ENCODE measurements at places on chromosomes 1 and 21.
A peak's percentile ranks its signal among the peaks of the same experiment; 100 is the strongest.

DNA sequence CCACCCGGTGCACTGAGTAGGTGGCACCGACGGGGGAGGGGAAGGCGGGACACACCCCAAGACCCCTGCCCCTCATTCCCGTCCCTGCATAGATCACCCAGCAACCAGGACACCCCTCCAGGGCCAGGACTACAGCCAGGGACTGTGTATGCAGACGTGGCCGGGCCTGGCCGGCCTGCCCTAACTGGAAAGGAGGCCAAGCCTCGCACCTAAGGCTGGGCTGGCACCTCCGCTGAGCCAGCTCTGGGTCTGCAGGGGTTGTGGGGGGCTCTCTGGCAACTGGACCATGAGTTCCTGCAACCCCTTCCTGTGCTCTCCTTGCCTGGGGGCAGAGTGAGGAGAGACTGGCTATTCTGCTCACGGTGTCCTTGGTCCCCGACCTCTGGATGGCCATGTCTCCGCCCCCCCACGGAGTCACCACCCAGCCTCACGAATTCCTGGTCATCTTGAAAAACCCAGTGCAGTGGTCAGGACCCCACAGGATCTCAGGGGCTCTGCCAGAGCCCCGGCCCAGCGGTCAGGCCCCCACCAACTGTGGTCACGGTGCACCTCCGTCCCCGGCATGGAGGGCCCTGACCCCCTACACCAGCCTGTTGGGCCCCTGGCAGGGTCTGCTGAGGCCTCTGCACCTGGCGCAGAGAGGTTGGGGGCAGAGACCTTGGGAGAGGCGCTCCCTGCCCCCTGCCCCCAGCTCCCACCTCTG lies 1.1 kb upstream of the FNDC10 start:
- peak; percentile 3 for DNase-seq

DNA sequence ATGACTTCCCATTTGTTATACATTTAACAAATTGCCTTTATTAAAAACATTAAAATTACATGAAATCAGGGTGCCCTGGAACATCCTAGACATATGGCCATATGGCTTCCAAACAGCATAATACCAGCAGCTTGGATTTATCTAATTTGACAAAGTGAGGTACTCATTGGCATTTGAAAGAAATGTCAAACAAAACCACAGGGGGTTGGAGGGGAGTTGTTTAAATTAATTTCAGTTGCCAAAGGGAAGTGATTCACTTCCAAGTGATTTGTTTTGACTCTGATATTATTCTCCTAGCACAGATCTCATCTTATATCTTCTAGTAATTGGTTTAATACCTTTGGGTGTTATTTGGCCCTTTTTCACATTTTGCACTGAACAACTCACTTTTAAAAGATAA lies 24.5 kb upstream of the POU2F1 start:
- DNase-seq = no peak

DNA sequence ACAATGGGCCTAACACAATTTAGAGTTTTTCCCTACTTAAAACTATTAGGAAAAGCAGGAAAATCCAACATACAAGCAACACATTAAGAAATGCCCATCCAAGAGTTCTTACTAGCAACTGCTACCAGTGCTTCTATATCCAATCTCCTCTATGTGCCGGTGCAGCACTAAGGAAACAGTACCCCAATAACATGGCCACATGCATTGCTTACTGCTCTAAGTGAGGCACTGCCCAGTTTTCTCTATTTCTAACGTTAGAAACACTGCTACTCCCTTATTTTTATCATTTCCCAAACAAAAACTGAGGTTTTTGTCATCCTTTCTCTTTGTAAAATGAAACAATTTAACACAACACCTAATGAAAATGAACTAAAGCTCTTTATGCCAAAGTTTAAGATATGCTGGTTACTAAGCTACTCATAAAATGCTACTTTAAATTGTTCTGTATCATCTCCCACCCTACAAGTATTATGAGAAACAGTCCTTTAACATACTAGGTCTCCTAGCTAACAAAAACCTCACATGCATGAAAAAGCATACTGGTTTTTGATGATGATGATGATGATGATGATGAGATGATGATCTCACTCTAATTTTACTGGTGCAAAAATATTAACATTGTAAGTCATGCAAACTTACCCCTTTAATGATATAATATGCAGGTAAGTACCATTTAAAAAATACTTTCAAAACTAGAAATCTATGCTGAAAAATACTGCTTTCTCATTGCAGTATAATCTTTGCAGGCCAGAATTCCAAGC lies 90.7 kb upstream of the TTC39A start:
- DNase-seq = no peak

GRCh38 chr21:28485301-28486022 lies 507.2 kb downstream of the LTN1 start:
- DNase-seq = no peak

- DNase-seq = no peak
These were observed at the start of gene CD164L2 for GRCh38 chr1:27383039-27383605. TSS of gene CD164L2 (minus strand) at chr1:27383333. CDS start at chr1:27383239, 94 bp downstream.

DNA sequence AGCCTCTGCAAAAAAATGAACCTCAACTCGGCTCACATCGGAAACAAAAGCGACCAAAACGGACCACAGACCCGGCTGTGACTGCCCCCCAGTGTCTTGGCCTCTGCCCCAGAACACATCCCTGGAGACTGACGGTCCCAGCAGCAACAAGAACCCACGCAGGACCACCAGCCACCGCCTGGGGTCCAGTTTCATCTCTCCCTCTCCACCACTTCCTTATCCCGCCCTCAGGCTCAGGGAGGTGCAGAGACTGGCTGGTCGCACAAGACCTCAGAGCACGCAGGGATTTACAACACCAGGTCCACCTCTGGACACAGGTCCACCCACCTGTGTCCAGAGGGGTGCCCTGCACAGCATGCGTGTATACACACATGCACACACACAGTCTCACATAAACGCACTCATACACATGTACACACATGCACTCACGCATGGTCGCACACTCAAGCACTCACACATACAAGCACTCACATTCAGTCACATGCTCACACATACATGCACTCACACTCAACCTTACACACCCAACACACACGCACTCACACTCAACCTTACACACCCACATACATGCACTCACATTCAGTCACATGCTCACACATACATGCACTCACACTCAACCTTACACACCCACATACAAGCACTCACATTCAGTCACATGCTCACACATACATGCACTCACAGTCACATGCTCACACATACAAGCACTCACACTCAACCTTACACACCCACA lies 18.6 kb upstream of the TMEM52 start:
- DNase-seq = no peak

- DNase-seq = no peak
These were observed 308.2 kb downstream of the BRINP3 start for GRCh38 chr1:190169311-190170067.
